SJCRH30 (cell line): ENCODE measurements at places on chromosomes 11 and 22.

DNA sequence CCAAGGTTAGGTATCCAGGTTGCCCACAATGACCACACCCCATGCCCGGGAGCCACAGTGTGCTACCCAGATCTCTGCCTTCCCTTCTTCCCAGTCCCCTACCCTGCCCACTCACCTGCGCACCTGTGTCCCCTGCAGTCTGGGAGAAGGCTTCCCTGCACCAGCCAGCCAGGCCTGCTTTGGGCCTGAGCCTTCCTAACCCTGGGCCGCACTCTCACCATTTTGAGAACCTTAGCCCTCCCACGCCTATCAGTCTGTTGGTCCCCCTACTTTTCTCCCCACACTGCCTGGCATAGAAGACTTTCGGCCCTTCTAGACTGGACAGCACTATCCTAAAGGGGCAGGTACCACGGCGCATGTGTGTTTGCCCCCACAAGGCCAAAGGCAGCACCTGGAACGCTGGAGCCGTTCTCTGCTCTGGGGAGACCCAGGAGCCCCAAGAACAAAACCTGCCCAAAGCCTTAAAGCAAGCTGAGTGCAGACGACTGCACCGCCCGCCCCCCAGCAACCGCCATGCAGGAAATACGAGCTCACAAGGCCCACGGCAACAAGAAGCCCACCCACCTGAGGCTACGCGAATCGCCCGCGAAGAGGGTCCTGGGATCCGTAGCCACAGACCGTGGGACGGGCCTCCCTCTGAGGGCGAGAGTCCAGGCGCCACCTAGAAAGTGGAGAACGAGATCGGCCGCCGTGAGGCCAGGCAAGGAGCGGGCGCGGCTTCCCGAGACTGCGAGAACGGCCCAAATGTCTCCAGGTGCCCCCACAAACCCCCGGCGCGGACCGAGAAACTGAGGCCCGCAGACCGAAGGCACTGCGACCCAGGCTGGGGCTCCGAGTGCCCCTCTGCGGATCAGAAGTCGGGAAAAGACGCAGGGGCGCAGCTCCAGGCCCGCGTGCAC is 546 bp downstream of the GNB1L start:
- DNase-seq, result peak; percentile 3

- DNase-seq, result peak; percentile 23
These were observed 417.0 kb upstream of the DDI1 start for GRCh38 chr11:103619480-103619879.

GRCh38 chr11:66068923-66069714 is 953 bp upstream of the PACS1 start:
- DNase-seq, result peak; percentile 43

GRCh38 chr11:115275045-115275444 is 229.2 kb downstream of the CADM1 start:
- DNase-seq, result no peak

GRCh38 chr11:71489311-71490043 is 36.5 kb downstream of the NADSYN1 start:
- no peak for DNase-seq

GRCh38 chr22:49367041-49367697 is 460.5 kb downstream of the BRD1 start:
- no peak for DNase-seq

DNA sequence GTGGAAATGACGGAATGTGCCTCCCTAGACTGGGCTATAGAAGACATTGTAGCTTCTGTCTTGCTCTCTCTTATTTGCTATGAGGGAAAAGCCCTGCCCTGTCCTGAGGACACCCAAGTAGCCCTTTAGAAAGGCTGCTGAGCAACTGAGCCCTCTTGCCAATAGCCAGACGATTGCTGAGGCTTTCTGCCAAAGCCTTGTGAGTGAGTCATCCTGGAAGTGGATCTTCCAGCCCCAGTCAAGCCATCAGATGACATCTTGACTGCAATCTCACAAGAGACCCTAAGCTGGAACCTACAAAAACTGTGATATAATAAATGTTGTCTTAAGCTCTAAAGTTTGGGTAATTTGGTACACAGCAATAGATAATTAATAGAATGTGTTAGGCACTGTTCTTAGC is 3.9 kb upstream of the TRAF6 start:
- DNase-seq, result no peak

- no peak for DNase-seq
These were observed 43.1 kb downstream of the SCGB1A1 start for GRCh38 chr11:62461740-62462507.

DNA sequence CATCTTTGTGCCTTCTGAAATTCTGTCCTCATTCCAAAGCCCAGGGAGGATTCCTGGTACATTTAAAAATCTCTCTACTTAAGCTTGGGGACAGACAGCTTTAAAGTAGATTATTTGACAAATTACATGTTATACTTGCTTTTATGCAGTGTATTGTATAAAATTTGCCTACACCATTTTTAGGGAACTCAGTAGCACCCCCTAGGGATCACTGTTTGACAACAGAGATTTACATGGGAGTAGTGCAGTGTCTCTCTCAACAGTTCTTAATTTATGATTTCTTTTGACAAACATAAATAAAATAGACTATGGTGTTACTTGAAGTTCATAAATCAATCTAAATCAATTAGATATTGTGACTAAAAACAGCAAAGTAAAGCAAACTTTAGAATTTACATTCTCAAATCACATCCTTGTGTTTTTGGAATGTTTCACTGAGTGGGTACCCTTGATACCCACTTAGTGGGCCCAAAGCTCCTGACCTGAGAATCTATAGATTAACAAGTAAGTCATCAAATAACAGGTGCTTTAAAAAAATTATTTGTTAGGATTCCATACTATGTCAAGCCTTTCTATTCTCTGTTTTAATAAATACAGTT is 428.8 kb downstream of the DYNC2H1 start:
- DNase-seq, result peak; percentile 5

- peak; percentile 85 for DNase-seq
These were observed 176.0 kb downstream of the ARHGAP42 start for GRCh38 chr11:100863080-100863581.
